ENCODE measurements at places on chromosomes 2 and 18.
A peak's percentile ranks its signal among the peaks of the same experiment; 100 is the strongest.

DNA sequence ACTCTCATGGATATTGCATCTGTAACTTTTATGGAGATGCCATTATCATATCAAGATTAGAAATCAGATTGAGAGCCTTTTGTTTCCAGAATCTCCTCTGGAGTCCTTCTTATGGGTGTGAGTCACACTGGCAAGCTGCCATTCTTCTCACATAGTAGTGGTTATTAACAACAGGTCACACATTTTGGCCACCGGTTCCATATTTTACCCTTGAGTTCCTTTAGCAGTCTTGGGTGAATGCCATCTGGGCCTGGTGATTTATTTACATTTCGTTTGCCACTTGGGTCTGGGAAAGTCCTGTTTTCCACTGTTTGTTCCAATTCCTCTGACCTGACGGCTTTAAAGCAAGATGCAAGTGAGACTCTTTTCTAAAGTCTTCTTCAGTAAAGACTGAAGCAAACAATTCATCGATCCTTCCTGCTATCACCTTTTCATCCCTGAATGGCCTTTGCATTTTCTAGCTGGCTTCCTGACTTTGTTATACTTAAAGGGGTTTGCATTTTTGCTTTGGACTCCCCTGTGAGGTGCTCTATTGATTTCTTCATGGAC is 80.5 kb upstream of the CAVIN2 start:
- DNase-seq = peak; percentile 91

GRCh38 chr18:57080479-57080878 is 66.4 kb upstream of the BOD1L2 start:
- DNase-seq = no peak

DNA sequence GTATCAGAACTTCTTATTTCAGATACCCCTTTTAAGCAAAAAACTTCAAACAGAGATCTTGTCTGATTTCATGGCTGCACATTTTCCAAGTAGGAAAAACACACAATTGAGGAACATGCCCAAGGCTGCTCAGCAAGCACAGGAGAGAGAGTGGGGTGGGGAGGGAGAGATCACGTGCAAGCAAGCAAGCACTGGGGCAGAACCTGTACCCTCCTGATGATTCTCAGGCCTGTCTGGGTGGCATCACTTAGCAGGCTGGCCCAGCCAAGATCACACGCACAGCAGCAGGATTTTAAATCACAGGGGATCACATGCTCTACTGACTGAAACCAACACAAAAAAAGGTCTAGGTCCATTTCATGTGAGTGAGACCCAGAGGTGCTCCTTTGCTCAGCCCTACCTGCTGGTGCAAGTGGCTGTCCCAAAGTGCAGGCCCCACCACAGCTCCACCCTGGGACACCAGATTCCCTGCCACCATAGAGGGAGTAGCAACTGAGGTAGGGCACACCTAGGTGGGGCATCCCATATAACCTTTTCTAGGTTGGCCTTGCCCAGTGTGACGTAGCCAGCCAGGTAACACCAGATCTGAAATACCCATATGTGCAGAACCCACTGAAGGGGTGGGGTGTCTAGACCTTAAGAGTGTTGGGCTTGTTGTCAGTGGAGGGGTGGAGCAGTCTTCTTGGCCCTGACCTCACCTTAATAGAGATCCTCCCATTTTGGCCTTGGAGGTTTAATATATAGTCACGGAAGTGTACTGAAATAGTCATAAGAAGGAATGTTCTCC is 1.8 kb upstream of the LYPD6B start:
- DNase-seq = no peak

DNA sequence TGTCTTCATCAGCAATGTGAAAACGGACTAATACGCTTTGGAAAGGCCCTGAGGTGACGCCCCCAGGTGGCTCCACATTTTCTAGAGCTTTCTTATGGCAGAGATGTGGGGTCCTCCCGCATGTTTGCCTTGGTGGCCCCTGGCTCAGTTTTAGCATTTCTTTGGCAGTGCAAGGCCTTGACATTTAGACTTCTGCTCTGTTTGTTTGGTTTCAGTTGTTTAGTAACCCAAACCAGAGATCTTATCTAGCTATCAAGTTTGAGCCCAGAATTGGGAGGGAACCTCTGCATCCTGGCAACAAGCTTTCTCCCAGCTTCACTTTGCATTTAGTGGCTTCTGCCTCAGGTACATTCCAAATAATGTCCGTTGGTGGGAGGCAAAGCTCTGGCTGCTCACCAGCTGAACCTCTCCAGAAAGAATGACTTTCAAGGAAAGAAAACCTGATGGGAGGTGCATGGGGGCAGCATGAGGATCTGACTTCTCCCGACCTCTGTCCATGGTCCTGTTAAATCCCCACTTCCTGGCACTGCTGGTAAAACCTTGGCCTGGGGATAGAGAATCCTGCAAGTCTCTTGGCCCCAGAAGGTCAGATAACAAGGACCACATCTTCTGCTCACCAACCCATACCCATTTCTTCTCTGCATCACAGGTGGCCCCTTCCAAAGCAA is 12.0 kb upstream of the MBP start:
- no peak for DNase-seq

DNA sequence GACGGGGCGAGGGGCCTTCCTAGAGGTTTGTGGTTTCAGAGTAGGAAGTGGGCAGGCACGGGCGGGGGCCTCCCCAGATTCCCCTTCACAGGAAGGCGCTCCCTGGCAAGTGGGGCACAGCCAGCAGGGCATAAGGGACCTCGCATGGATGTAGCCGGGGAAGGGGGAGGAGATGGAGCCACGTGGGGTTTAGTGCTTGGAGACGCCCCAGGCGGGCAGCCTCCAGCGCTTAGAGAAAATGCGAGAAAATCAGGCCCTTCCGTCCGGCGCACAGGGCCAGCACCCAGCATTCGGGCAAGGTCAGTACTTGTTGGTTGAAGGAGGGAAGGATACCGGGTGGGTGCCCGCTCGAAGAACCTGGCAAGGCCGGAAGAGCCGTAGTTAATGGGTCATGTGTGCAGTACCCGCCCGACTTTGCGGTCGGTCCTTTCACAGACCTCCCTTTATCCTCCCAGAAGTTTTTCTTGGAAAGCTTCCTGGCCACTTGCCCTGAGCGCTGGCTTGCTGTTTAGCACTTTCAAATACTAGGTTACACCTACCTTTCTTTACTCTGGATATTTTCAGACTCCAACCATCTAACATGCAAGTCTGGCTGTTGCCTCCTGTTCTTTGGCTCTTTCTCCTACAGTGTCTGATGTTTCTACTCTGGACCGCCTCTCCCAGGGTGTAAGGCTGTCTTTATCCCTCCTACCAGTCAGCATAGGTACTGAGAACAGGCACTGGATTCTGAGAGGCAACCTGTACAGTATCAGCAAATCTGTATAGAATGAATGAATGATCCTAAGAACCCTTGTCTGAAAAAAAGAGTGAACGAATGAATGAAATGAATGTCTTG is 78.1 kb downstream of the CIB4 start:
- peak; percentile 6 for DNase-seq

- no peak for DNase-seq
These were observed 11.3 kb upstream of the AGXT start for GRCh38 chr2:240857039-240858008.

All from fibroblast of lung (primary cell).